ENCODE measurements at places on chromosomes 5 and 9. TPM values are rescaled to one million over a fixed set of nuclear protein-coding genes. Genes with fewer than 3 reads are reported as not detected.

- DNase-seq, result no peak
Measured at GRCh38 chr9:84187090-84187489, 153.5 kb downstream of the SLC28A3 start.

PCDHGA3 gene
- polyA plus RNA-seq, result 0.33 TPM

- DNase-seq, result no peak
Measured at GRCh38 chr9:129952337-129952736, 90.7 kb downstream of the FNBP1 start.

TNC gene
- 572 TPM for polyA plus RNA-seq

- DNase-seq, result peak; percentile 61
Measured at GRCh38 chr5:15383469-15383868, 116.5 kb upstream of the FBXL7 start.

DNA sequence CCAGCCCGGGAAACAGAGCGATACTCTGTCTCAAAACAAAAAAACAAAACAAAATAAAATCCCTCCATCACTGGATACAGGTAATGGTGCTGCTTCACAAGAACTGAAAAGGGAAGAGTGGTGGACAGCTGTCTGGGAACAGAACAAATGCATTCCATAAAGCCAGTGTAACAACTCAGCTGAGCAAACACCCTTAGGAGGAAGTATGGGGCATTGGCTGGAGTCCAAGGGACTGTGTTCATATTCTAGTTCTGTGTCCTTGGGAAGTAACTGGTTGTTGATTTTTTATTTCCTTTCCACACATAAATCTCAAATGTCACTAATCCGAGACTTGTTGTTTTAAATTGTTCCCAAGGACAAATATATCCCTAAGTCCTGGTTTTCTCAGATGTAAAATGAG lies 38.3 kb downstream of the HTR1A start:
- DNase-seq, result no peak
